Activated CD4-positive, alpha-beta T cell treated with anti-CD3 and anti-CD28 coated beads, Interleukin-2, amount 50 U/mL, for 1 hour (primary cell): ENCODE measurements at places on chromosomes 1 and 21.

- DNase-seq: no peak
Measured at GRCh38 chr21:39137248-39138178, 45.7 kb downstream of the PSMG1 start.

GRCh38 chr1:207054491-207054890 is 1.4 kb downstream of the PFKFB2 start:
- DNase-seq: no peak

- no peak for DNase-seq
Measured at GRCh38 chr21:22703521-22703920, 1705.3 kb downstream of the NCAM2 start.

DNA sequence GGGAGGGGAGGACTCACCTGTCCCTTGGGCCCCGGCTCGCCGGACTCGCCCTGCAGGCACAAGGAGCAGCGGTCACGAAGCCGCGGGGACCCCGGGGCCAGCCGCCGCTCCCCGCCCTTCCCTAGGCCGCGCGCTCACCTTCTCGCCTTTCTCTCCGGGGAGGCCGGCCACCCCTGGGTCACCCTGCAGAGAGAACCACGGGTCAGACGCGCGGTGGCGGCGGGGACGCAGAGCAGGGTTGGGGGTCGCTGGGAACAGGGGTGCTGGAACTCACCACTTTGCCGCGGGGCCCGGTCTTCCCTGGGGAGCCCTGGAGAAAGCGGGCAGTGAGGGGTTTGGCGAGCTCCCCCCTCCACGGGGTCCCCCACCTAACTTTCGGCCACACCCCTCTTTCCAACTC is 13.3 kb downstream of the COL9A2 start:
- DNase-seq: no peak

- DNase-seq: no peak
Measured at GRCh38 chr1:89221341-89221740, 22.6 kb upstream of the GBP4 start.

DNA sequence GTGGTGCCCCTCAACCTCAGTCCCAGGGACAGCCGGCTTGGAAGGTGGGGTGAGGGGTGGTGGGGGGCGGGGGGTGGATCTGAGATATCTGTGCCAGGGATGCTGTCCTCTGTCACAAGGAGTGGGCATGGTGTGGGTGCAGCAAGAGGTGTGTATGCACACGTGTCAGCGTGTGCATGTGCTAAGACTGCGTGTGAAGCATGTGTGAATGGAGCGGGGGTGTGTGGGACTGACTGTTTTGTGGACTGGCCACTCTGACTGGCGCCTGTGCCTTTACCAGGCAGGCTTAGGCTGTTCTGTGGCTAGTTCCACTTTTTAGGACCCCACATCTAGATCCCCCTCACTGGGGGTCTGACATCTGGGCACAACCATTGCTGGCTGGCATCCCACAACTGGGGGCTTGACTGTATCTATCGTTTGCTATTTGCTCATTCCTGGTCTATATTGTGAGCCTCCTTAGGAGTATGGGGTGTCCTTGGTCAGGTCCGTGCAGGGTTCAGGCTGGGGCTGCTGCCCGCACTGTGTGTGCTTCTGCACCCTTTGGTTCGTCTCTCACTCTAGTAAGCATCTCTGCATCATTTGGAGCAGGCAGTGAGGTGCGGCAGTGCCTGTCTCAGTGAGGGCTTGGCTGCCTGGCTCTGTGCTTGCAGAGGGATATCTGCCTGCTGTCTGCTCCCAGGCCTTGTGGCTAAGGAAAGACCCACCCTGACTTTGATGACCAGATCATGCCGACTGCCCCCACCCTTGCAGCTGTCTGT is 1.9 kb downstream of the AMPD2 start:
- DNase-seq: no peak

- DNase-seq: no peak
Measured at GRCh38 chr1:74356493-74356892, 121.3 kb downstream of the TNNI3K start.

- no peak for DNase-seq
Measured at GRCh38 chr1:224132901-224133300, 19.0 kb downstream of the FBXO28 start.

DNA sequence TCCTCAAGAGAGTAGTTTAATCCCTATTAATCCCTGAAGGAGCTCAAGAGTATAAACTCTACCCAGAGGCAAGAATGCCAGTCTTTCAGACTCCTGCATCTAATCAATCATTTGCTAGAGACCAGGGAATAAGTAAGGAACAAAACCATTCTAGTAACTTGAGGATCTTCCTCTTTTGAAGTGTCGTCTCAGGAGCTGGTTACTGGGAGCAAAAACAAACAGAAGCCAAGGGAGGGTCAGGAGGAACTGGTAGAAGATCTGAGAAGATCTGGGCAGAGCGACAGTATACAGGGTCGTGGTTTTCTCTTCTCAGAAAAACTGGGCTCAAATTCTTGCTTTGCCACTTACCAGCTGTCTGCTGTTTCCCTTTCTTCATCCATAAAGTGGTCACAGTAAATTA is 69.3 kb downstream of the RPS6KA1 start:
- no peak for DNase-seq
